ENCODE measurements at places on chromosomes 2 and 18.

- no peak for DNase-seq
Measured at GRCh38 chr18:10919851-10920250, 229.5 kb downstream of the PIEZO2 start.

DNA sequence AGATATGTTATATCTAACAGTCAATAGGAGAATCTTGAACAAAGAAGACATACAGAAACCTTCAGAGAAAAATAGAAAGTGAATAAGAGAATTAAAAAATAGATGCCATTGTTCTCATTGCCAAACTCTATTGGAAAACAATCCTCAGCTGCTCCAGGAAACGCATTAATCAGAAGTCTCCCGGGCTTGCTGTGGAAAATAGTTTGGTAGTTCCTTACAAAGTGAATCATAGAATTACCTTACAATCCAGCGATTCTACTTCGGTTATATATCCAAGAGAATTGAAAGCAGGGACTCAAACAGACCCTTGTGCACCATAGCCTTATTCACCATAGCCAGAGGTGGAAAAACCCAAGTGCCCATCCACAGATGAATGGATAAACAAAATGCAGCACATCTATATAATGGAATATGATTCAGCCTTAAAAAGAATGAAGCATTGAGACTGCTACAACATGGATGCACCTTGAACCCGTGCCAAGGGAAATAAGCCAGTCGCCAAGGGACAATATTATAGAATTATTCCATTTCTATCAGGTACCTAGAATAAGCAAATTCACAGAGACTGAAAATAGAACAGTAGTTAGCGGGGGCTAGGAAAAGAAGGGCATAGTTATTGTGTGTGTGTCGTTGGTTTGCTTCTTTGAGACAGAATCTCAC lies 21.9 kb upstream of the CHRNA1 start:
- no peak for DNase-seq

DNA sequence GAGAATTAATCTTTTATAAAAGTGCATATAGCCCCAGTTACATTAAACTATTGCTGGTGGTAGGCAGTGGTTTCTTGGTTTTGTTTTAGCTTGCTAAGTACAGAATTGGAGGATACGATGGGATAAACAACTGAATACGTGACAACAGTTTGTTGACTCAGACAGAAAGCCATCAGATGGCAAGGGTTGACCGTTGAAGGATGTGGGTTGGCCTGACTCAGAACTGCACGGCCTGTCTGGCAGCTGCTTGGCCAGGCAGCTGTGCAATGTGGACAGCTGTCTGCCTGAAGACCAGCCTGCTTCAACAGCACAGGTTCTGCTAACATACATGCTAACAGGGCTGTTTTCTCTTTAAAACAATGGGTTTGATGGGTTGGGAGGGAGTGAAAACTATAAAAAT lies 46.6 kb downstream of the PRKRA start:
- peak; percentile 62 for DNase-seq

GRCh38 chr2:31108561-31109286 lies 29.5 kb downstream of the GALNT14 start:
- DNase-seq: no peak

GRCh38 chr2:218019411-218020060 lies 16.7 kb upstream of the TNS1 start:
- DNase-seq: no peak

GRCh38 chr2:239002591-239002953 lies 154.7 kb downstream of the TWIST2 start:
- no peak for DNase-seq

- DNase-seq: no peak
Measured at GRCh38 chr2:193542762-193543161, 1348.0 kb upstream of the TMEFF2 start.

GRCh38 chr2:61632276-61633169 lies 94.4 kb upstream of the XPO1 start:
- DNase-seq: no peak

DNA sequence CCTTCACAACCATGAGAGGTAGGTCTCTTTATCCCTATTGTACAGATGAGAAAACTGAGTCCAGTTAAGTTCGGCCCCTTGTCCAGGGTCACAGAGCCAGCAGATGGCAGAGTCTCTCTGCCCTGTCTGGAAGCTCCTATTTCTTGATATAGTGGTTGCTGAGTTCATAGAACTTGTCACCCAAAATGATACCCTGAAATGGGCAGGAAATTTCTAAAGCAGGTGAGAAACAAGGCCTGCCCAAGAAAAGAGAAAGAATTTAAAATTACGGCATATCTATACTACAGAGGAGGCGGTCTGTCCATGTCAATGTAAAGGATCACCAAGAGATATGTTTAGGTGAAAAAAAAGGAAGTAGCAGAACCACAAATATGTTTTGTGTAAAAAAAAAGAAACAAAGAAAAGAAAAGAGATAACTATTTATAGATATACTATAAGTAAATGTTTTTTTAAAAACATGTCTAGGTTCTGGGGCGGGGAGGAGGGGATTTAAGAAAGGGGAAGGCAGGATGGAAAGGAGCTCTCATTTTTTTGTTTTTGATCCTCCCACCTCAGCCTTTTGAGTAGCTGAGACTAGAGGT lies 39.8 kb downstream of the MYO7B start:
- no peak for DNase-seq

- no peak for DNase-seq
Measured at GRCh38 chr2:189865826-189866225, 81.6 kb downstream of the PMS1 start.

GRCh38 chr2:6946722-6947121 lies 29.5 kb downstream of the RNF144A start:
- DNase-seq: peak; percentile 43

DNA sequence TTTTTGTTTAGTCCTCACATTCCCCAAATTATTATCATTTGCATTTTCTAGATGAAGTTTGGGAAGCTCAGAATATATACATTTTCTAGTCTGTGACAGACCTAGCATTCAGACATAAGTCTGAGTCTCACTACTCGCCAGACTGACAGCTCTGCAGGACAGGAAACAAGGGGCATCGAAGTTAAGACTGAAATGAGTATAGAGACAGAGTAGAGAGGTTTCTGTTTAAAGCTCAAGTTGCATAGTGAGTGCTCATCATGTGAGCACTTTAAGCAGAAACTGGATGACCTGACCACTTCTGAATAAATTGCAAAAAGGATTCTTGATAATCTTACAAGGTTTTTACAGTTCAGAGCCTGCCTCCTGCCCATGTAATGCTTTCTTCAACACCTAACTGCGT lies 1.1 kb downstream of the HADHB start:
- DNase-seq: no peak

DNA sequence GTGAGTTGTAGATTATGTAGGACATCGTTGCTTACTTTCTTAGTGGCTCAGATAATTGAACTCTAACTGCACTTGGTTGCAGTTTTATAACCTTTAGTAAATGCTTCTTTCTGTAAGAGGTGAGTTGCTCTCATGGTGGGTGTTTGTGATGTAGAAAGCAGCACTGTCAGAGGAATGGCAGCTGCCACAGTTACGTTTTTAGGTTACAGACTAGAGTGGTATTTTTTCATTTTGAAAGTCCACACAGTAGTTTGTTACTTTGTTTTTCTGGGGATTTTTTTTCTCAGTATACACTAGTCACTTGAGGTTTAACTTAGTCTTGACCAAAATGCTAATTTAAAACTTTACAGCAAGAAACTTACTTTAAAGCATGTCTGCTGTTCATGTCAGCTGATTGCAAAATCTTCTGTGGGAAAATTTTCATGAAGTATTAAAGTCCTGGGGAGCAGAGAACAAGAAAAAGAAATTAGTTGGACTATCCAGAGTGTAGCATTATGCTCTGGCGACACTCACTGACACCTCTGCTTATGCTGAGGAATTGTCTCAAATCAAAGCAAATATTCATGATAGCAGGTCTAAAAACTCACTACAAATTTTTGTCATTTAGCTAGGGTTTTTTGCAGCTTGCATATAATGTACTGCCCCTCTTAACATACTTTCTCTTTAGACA lies 14.8 kb downstream of the AFTPH start:
- no peak for DNase-seq

Data from GM04504 (cell line).